Non-pigmented ciliary epithelial cell (primary cell): ENCODE measurements at places on chromosomes 2 and 18.
A peak's percentile ranks its signal among the peaks of the same experiment; 100 is the strongest.

DNA sequence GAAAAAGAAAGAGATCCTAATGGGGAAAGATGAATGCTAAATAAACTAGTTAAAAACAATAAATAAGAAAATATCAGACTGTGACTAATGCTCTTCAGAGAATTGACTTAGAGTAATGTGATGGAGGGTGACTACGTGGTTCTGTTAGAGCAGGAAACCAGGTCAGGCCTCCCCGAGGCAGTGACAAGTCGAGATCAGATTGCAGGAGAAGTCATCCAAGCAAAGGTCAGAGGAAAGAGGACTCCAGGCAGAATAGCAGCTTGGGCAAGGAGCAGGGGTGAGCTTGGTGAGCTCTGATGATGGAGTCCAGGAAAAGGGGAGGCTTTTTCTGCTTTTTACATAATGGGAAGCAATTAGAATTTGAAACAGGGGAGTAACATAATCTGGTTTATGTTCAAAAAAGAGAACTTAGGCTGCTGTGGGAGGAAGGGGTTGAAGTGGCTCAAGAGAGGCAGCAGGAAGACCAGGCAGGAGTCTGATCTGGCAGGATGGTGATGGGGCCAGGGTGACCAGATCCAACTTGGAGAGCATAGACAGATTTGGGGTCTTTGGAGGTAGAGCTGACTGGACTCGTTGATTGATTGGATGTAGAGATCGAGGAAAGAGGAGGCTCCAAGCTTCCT is 27.3 kb upstream of the ITGB6 start:
- no peak for DNase-seq

DNA sequence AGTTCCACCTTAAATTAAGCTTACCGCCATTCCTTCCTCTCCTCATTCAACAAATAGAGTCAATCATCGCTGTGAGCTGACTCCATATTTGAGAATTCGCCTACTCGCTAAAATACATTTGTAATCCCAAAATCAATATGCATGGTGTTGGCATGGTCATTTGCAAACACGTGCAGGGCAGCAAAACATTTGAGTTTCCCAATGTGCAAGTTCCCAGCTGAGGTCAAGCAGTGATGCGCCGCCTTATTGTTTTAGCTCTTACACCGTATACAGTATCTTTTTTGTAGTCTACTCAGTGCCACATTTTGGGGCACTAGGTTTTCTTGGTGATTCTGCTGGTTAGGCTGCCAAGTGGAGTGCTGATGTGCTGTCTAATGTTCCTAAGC is 73.3 kb upstream of the MGAT4A start:
- DNase-seq: no peak

DNA sequence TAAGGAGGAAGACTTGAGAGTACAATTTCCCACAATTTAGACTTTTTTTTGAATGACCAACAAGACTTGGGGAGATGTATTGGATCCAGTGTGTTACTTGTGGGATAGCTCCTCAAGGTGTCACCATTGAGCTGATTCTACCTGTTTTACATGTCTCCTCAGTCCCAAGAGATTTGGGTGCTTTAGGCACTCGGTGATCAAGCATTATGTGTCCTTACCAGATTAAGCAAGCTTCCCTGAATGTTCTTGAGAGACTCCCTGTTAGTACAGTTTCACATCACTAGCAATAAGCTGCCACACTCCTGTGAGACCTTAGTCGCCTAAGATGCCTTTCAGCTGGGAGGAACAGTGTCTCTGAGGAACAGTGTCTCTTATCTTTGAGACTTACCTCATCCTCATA is 384.3 kb upstream of the SYT4 start:
- DNase-seq: peak; percentile 63

GRCh38 chr2:15677141-15677843 is 85.6 kb downstream of the DDX1 start:
- DNase-seq: no peak

GRCh38 chr2:221112744-221113143 is 459.4 kb downstream of the EPHA4 start:
- no peak for DNase-seq

GRCh38 chr2:133576714-133577113 is 8.5 kb upstream of the NCKAP5 start:
- DNase-seq: no peak

DNA sequence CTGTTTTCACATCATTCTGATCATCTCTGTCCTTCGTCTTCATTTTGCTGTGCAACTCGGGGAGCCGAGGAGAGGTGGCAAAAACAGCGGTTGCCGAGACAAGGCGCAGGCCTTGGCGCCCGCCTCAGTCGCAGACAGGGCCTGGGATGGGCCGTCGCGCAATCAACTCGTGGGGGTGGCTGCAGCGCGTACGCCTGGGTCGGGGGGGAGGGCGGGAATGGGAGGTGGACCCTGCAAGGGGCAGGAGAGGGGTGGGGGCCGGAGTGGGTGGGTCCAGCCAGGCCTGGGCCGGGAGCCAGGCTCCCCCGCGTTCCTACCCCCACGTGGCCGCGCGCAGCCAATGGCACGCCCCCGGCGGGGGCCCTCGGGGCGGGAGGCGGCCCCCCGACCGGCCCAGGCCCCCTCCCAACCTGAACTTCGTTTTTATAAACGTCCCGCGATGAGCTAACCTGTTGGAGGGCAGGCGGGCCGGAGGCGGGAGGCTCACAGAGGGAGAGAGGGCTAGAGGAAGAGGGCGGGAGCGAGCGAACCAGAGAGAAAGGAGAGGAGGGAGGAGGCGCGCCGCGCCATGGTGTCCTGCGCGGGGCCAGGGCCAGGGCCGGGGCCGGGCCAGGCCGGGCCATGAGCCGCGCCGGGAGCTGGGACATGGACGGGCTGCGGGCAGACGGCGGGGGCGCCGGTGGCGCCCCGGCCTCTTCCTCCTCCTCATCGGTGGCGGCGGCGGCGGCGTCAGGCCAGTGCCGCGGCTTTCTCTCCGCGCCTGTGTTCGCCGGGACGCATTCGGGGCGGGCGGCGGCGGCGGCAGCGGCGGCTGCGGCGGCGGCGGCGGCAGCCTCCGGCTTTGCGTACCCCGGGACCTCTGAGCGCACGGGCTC is at the start of gene HOXD13:
Gene HOXD13 (plus strand): TSS at position 452 of the 875 bp plus-strand sequence. CDS start 170 bp downstream, at position 622.
- DNase-seq: no peak

GRCh38 chr2:218658671-218659257 is 659 bp downstream of the ZNF142 start:
- no peak for DNase-seq
